ENCODE measurements at places on chromosomes 12 and 14. TPM values are rescaled to one million over a fixed set of nuclear protein-coding genes. Genes with fewer than 3 reads are reported as not detected.
A peak's percentile ranks its signal among the peaks of the same experiment; 100 is the strongest.

RAD9B gene
- polyA plus RNA-seq, result 1.1 TPM

TMEM19 gene
- 33.0 TPM for polyA plus RNA-seq

SLC8A3 gene
- polyA plus RNA-seq, result 0.54 TPM

RFX4 gene
- polyA plus RNA-seq, result not detected

C1R gene
- 63.4 TPM for polyA plus RNA-seq

FGF6 gene
- not detected for polyA plus RNA-seq

SALL2 gene
- 55.5 TPM for polyA plus RNA-seq

C12orf60 gene
- polyA plus RNA-seq, result 4.5 TPM

SCNN1A gene
- 72.2 TPM for polyA plus RNA-seq

CELA1 gene
- polyA plus RNA-seq, result not detected

VWF gene
- 11.0 TPM for polyA plus RNA-seq

SRRM4 gene
- polyA plus RNA-seq, result 0.16 TPM

TBC1D30 gene
- 5.8 TPM for polyA plus RNA-seq

KLHL42 gene
- 41.5 TPM for polyA plus RNA-seq

KRT82 gene
- not detected for polyA plus RNA-seq

DNA sequence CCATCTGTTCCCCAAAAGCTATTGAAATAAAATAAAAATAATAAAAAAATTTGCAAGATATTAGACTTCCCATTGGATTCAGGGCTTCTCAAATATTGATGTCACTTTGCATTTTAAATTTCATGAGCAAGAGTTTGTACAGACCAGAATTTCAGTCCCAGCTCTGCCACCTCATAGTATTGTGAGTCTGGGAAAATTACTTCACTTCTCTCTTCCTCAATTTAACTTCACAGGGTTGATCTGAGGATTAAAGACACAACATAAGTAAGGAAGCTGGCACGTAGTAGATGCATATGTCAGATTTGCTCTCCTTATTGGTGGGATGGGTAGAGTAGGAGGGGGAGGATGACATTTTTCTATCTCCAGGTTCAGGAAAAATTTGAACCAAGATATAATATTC lies 32.8 kb downstream of the COX8C start:
- no peak for DNase-seq

GRCh38 chr12:132053338-132054330 lies 90.5 kb downstream of the DDX51 start:
- DNase-seq, result no peak

- no peak for DNase-seq
These were observed 88.1 kb upstream of the CPSF6 start for GRCh38 chr12:69151254-69151764.

DNA sequence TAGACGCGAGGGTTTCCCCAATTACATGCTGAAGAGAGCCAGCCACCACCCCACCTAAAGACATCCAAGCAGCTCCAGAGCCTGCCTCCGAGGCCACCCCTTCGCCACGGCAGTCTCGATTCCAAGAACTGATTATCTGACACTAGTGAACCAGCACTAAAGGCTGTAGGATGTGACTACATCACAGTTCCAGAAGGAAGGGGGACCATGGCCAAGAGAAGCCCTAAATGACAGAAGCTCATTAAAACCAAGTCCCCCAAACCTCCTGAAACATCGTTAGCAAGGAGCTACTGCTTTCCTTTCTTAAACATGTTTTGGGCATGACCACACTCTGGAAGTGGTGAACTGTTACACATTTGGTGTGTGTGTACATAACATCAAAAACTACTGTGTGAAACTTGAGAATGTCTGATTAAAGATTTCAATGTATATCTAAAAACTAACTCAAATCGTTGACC lies 88.2 kb downstream of the DUSP16 start:
- no peak for DNase-seq

- DNase-seq, result peak; percentile 32
These were observed 3.7 kb upstream of the NECAP1 start for GRCh38 chr12:8078398-8078797.

DNA sequence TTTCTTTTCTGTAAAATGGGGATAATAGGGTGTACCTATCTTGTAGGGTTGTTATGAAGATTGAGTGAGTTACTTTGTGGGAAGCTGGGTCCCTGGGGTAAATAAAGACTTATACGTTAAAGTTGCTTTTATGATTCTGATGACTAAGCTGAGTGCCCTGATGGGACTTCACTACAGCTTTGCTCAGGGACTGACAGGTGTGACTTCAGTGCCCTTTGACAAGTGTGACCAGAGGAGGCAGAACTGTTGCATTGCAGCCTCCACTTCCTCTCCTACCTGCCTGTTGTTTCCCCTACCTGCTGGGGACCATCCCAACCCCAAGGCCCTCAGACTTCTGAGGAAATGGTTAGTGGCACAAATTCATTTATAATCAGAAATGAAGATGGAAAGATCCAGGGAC lies 119.3 kb downstream of the TSPAN9 start:
- DNase-seq, result no peak

- DNase-seq, result no peak
These were observed 11.6 kb downstream of the BHLHE41 start for GRCh38 chr12:26113181-26113654.

GRCh38 chr14:31480156-31480555 lies 7.7 kb downstream of the GPR33 start:
- no peak for DNase-seq

- DNase-seq, result no peak
These were observed 84.7 kb downstream of the PTPRO start for GRCh38 chr12:15407025-15407424.

- DNase-seq, result no peak
These were observed 143.6 kb downstream of the CPNE8 start for GRCh38 chr12:38761636-38762342.

- no peak for DNase-seq
These were observed 17.7 kb upstream of the C1S start for GRCh38 chr12:7042842-7043241.

DNA sequence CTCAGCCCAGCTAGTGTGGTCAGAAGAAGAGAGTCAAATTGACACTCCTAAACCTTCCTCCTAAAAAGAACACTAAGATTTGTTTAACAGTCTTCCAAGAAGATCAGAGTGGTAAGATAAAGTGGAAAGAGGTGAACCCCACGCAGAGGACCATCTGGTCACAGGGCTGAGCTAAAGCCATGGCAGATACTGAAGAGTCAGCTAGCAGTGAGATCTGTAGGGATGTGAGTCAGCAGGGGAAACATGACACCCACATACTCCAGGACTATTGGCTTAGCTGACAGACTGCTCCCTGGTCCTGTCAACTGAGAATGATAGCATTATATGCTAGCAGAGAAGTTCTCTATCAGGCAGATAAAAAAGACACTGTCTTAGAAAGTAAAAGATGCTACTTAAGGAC lies 269.4 kb upstream of the ALG10 start:
- no peak for DNase-seq

DNA sequence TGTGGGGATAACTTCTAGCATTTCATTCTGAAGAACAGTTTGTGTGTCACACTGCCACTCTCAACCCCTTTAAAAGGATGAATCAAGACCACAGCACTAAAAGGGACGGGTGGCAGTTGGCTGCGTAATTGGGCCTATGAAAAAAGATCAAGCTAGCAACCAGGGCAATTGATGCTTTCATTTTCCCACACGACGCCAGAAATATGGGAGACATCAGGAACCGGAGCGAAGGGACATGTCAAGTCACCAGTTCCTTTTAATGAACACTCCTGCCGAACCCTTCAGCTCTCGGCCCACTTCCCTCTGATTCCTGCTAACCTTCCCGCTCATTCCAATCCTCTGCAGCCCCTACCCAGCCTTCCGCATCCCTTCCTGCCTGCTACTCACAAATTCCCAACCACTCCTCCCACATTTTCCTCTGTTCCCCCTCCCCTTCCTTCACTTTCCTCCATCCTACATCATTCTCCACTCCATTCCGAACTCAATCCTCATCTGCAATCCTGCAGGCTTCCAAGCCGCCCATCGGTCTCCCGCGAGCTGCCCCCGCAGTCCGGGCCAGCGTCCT lies 753 bp downstream of the CSRNP2 start:
- peak; percentile 13 for DNase-seq

GRCh38 chr12:122743895-122744525 lies 8.6 kb upstream of the DENR start:
- no peak for DNase-seq

DNA sequence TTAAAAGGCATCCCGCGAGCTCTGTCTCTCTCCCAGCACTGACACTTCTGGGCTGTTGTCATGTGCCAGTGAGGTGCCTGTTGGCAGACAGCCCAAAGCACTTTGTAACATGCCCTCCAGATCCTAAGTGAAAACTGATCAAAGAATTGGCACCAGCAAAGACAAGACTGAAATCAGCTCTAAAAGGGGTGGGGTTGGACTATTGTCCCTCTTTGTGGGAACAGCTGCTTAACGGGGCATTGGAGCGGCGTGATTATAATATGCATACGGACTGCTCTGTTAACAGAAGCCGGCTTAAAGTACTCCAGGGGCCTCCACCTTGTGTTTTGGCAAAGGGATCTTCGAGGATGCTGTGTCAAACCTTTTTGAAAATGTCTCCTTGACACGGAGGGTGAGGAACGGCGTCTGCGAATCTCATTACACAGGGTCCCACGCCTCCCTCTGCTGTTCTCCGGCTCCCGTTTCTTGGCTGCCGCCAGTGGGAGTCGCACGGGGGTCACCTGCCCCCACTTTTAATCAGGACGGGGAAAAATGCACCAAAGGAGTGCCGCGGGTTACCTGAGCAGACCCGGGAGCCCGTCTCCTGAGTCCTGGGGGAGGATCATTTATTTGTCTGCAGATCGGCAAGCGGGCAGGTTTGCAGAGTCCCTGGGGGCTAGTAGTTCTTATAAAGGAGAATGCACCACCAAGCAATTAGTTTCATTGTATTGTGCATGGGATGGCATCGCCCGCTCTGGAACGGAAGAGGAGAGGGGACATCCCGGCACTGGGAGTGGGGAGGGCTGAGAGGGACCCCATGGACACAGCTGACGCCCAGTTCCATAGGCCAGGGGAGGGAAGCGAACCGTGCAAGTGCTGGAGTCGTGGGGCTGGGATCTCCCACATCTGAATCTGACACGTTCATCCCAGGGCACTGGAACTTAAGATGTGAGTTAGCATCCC lies 44.3 kb downstream of the SPRING1 start:
- DNase-seq, result no peak

GRCh38 chr14:101224356-101225156 lies 321.0 kb upstream of the RTL1 start:
- no peak for DNase-seq

GRCh38 chr14:41419709-41420108 lies 187.0 kb upstream of the LRFN5 start:
- no peak for DNase-seq

DNA sequence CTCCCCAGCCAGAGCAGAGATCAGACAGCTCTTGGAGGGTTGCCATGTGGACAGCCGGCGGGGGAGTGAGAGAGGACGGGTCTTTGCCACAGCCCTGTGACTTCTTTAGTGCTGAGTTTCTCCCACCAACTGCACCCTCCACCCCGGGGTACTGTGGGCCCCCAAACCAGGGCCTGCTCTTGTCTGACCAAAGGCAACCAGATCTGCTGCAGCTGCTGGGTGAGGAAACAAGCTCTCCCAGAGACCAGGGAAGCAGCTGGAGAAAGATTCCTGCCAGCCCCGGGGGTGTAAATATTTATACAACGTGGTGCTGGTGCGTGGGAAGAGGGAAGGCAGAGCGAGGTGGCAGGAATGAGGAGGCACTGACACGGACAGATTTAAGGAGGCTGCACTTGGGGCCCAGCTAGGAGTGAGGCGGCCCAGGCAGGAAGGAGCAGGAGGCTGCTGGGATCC lies 14.3 kb upstream of the ZFP36L1 start:
- DNase-seq, result no peak

DNA sequence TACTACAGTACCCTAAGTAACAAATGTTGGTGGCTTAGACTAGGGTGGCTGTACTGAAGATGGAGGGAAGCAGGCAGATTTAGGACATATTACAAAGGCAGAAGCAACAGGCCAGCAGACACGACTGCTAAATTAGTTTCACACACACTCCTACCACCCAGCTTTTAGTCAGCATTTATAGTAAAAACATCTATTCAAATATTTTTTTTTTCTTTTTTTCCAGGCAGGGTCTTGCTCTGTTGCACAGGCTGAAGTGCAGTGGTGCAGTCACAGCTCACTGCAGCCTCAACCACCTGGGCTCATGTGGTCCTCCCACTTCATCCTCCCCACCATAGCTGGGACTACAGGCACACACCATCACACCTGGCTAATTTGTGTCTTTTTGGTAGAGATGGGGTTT lies 72.9 kb downstream of the CDK17 start:
- no peak for DNase-seq

- DNase-seq, result no peak
These were observed 3.0 kb downstream of the GZMB start for GRCh38 chr14:24630872-24631477.

DNA sequence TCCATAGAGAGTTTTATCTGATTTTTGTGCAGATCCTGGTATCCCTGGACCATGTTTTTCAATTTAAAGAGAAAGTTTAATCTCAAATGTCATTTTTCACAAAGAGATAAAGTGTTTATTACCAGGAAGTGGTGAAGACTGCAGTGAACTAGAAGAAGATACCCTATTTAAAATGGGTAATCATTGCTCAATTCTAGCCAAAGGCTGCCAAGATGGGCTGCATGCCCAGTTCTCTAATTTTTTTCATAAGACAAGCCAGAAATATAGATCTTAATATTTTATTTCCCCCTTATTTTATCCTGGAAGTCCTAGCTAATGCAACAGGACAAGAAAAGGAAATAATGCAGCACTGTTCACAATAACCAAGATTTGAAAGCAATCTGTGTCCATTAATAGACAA lies 343.5 kb downstream of the PCNX1 start:
- DNase-seq, result no peak

- no peak for DNase-seq
These were observed 81.1 kb upstream of the RPH3A start for GRCh38 chr12:112710414-112710813.

DNA sequence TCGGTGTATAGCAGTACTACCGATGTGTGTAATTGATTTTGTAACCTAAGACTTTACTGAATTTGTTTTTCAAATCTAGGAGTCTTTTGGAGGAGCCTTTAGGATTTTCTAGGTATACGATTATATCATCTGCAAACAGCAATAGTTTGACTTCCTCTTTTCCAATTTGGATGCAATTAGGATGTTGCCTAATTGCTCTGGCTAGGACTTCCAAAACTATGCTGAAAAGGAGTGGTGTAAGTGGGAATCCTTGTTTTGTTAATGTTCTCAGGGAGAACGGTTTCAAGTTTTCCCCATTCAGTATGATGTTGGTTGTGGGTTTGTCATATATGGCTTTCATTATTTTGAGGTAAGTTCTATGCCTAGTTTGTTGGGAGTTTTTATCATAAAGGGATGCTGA lies 171.6 kb upstream of the PDE3A start:
- no peak for DNase-seq

- DNase-seq, result no peak
These were observed 39.6 kb upstream of the LIN7A start for GRCh38 chr12:80977346-80977745.

- no peak for DNase-seq
These were observed 3.2 kb upstream of the CLEC4C start for GRCh38 chr12:7750350-7750749.

DNA sequence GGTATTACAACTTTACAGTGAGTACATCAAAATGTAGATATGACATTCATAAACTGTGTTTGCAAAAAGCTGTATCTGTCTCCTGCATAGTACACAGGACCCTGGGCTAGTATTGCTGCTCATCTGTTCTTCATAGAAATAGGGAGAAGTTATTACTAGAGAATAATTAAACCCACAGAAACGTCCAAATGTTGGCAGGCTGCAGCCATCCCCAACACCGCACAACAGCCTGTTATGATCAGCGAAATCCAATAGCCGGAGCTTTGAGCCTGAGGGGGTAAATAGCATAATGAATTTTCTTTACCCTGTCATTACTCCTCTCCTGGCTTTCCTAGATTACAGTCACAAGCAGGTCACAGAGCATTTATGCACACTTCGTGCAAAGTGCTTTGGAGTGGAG lies 178.0 kb downstream of the DACT1 start:
- no peak for DNase-seq

All from left renal cortex interstitium (tissue), 4 donors.